Activated T-cell treated with anti-CD3 and anti-CD28 coated beads, Interleukin-2, amount 50 U/mL, for 1 hour (primary cell): ENCODE measurements at places on chromosomes 3 and 15.

DNA sequence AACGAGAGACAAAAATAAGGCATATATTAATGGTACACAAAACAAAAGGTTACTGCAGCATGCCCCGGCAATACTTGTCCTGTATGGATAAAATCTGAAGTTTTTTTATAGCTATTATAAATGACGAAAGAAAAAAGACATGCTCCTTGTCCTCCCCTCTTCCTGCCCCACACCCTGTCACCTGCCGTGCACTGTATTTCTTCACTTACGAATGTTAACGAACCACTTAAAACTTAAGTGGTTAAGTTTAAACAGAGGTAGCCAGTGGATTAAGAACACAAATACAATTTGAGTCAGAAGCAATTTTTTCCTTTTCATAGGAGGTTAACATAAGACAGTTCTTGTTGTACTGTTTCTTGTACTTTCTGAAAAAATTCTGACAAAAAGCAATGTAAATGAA lies 799.1 kb upstream of the NECTIN3 start:
- no peak for DNase-seq

- no peak for DNase-seq
Observed at GRCh38 chr15:96320703-96321638, 9.5 kb upstream of the NR2F2 start.

DNA sequence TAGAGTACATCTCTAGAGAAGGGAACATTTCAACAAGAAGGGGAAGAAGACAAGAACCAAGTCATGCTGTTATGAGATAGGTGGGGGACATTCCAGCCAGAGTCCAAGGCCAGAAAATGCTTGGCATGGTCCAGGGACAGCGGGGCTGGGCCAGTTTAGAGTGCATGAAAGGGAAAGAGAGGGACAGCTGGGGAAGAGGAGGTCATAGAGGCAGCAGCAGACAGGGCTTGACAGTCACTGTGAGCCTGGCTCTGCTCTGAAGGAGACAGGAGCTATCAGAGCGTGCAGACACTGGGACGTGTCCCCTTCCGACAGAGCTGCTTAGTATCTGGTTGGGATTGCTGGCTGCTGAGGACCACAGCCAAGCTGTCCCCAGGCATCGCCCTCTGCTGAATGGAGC lies 35.7 kb upstream of the PRR20G start:
- no peak for DNase-seq

DNA sequence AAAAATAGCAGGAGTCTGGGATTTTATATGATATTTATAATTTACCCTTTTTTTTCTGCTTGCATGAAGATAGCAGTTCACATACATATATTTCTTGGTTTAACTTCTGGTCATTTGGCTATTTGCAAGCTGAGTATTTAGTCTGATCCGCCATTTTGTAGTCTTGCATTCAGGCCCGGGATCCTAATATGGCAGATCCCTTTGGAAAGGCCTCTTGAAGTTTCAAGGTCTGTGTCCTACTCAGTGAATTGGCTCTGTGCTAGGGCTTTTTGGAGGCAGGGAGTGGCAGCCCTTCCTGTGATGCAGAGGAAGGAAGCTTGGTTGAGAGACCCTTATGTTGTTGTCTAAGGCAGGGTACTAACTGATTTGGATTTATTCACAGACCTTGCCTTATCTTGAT lies 2.9 kb downstream of the SNRPN start:
- DNase-seq: no peak

DNA sequence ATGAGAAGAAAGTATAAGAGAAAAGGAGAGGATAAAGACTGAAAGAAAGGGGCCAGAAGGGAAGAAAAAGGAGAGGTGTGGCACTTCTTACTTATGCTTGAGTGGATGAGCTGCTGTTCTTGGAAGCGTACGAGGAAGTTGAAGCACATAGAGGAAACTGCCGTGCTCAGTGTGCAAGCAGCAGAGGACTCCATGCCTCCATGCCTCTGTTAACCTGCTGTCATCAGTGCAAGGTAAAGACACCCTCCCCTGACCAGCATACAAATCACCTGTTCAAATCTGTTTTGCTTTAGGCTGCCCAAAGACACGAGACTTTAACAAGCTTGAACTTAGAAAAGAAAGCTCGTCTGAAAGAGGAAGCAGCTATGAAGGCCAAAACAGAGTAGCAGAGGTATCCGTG lies 6.4 kb downstream of the WDR5B start:
- DNase-seq: no peak

- no peak for DNase-seq
Observed at GRCh38 chr3:184343200-184343876, 5.9 kb downstream of the FAM131A start.

GRCh38 chr3:177279118-177279815 lies 82.0 kb upstream of the TBL1XR1 start:
- no peak for DNase-seq

DNA sequence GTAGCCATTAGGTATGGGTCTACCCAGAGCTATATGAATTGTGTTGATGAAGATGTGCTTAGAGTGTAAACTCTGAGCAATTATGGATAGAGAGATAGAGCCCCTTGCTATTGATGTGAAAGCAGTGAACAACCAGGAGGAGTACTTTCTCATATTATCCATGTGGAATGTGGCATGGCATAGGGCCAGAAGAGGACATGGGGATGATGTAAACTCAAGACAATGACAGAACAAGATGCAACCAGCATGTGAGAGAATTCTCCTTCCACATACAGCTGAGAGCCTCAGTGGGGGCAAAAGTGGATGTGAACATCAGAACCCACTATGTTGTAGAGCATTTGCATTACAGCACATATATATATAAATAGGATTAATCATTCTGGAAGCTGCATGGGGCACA lies 36.4 kb upstream of the BNC1 start:
- no peak for DNase-seq

DNA sequence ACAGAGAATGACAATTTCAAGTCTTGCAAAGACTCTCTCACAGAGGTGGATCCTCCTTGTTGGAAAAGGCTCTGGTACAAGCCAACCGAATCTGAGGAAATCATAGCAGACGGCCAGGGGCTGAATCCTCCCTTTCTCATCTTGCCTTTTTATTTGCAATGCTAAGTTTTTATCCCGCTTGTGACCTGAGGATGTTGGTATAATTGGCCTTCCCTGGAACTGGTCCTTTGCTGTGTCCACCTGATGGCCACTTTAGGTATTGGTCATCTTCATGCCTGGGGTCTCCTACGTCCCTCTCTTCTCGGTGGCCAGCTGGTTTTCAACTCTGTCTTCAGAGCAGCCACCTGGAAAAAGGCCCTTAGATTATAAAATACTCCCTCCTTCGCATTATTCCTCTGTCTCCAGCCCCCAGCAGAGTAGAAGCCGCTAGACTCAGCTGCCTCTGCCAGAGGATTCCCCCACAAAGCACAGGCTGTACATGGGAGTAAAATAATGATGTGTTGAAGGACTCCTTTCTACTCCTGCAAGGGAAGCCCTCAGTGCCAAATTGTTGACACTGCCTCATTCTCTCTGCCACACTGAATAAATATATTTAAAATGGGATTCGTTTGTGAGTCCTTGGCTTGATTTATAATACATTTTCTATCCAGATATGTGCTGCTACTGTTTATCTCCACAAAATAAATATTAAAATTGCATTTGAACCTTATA lies 208.9 kb upstream of the CFAP20DC start:
- DNase-seq: no peak

GRCh38 chr15:77418966-77419835 lies 703 bp downstream of the PEAK1 start:
- DNase-seq: no peak

GRCh38 chr3:133915685-133916658 lies 20.3 kb upstream of the RAB6B start:
- DNase-seq: no peak

DNA sequence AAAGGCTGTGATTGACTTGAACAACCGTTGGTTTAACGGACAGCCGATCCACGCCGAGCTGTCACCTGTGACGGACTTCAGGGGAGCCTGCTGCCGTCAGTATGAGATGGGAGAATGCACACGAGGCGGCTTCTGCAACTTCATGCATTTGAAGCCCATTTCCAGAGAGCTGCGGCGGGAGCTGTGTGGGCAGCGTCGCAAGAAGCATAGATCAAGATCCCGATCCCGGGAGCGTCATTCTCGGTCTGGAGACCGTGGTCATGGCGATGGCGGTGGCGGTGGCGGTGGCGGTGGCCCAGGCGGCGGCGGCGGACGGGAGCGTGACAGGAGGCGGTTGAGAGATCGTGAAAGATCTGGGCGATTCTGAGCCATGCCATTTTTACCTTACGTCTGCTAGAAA lies 7.8 kb upstream of the NANOGP8 start:
- DNase-seq: no peak

DNA sequence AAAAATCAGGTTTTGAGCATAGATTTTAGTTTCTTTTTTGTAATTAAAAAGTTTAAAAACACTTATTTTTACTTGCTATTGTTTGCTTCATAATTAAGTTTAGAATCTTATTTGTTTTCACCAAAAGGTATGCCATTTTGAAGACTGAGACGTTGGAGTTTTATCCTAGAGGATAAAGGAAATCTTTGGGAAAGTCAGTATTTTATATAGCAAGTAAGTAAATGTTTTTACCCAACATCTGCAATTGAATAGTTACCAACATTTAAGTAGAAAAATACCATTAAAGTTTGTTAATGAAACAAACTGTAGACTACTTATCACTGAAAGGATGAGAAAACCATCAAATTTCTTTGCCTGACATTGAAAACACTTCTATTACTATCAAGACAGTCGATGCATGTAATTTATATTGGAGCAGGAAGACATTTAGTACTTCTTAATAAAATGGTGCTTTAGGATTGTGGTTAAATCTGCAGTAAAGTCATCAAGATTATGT lies 14.0 kb upstream of the CHD2 start:
- DNase-seq: no peak

DNA sequence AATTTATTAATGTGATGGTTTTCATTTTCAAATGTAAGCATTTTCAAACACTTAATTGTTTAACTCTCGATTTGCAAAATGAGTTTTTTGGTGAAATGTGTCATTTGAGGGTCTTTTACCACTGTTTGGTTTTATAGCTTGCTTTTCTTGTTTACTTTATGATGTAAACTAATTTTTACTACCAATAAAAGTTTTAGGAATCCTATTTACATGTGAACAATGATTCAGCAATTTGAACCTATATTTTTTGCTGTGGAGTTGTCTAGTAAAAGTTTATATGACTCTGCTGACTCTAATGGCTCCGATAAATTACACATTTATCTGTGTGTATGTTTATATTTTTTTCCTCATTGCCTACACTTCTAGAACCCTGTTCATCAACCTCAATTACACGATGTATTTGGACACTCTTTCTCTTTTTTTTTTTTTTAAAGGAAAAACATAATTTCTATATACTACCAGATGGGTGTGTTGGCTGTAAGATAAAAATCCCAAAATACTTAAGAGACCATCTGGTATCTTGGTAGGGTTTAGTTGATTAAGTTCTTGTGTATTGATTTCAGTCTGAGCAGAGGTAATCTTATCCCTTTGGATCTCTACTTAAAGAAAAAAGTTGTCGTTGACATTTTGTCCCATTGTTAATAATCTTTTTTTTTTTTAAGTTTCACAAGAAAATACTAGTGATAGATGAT lies 89.5 kb downstream of the PTPRG start:
- DNase-seq: no peak

DNA sequence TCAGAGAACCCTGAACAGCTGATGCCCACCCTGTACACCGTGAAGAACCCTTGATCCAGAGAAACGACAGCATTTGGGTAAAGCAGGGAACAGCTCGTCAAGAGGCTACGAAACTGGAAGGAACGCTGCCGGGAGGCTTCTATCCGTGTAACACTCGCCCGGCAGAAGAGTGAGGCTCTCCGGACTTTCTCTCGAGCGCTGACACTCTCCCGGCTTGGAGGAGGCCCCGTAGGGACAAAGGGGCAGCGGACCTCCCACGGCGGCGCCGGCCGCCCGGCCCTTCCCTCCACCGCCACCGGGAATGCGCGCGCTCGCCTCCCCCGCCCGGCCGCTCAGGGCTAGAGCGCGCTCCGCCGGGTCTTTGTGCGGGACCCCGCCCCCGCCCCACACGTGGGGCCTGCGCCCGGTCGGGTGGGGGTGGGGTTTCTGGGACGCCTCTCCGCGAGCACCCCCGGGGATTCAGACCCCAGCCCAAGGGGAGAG lies 1.7 kb downstream of the HYAL2 start:
- no peak for DNase-seq

GRCh38 chr3:111737706-111738086 lies 121.4 kb upstream of the PHLDB2 start:
- DNase-seq: no peak

DNA sequence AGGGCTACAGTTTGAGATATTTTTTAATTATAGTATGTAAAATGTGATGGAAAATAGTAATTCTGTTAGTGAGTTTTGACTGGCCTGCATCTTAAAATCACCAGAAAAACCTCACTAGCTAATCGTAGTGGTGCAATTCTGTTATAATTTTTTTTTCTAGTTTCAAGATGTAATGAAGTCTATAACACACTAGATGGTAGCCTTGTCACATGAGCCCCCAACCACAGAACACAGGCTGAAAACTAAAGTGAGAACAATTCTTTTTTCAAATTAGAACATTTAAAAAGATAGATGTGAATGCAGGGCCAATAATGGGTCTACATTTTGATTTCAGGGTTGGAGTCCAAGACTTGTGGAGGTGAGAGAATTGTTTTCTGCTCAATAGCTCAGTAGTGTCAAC lies 83.3 kb upstream of the KCNH8 start:
- no peak for DNase-seq

GRCh38 chr3:196501316-196502044 lies 2.1 kb downstream of the RNF168 start:
- no peak for DNase-seq

DNA sequence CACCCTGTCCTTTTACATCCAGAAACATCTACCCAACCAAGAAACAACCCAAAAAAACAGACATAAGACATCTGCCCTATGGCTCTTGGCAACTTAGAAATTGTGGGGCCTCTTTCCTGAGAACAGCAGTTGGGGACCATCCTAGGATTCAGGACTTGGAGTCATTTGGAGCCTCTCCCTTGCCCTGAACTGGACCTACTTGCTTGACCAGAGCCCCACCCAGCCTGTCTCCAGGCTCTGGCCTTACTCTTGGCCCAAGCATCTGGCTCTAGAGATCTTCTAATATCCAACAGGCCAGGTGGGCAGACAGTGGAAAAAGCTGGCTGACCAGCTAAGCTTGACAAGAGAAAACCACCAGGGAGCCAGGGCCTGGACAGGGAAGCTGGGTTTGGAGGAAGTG lies 99.1 kb upstream of the C2CD4B start:
- no peak for DNase-seq

- no peak for DNase-seq
Observed at GRCh38 chr3:107992976-107993684, 97.7 kb downstream of the CD47 start.

DNA sequence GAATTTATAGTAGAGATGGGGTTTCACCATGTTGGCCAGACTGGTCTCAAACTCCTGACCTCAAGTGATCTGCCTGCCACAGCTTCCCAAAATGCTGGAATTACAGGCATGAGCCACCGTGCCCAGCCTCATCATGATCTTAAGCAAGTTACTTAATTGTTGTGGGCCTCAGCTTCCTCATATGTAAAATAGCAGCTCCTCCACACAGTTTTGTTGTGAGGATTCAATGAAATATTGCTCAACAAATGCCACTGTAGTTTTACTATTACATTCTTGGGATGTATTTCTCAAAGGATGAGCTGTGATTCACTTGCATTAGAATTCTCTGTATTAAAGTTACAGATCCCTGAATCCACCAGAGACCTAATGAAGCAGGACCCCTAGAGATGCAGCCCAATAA lies 168.8 kb downstream of the ADAMTS9 start:
- DNase-seq: no peak
